ENCODE measurements at places on chromosomes 7 and 10.

GRCh38 chr7:101882595-101883564 is 65.5 kb downstream of the CUX1 start:
- no peak for DNase-seq

DNA sequence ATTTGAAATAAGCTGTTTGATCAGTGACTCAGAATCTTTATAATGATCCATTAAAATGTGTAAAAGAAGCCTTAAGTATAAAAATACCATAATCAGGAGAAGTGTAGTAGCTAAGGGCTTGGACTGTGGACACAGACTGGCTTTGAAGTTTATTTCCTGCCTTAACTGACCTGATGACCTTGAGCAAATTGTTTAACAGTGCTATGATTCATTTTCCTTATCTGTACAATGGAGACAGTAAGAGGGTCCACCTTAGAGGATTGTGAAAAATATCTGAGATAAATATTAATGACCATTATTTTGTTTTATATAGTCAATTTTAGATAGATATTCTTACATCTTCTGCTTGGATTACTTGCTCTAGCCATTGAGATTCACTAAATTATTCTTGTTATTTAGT is 13.3 kb upstream of the RPA3 start:
- DNase-seq, result no peak

- DNase-seq, result no peak
Observed at GRCh38 chr10:107557916-107558315, 393.4 kb upstream of the SORCS1 start.

- no peak for DNase-seq
Observed at GRCh38 chr10:120719333-120719732, 131.8 kb upstream of the WDR11 start.

GRCh38 chr7:151366880-151367222 is 25.2 kb downstream of the NUB1 start:
- DNase-seq, result no peak

DNA sequence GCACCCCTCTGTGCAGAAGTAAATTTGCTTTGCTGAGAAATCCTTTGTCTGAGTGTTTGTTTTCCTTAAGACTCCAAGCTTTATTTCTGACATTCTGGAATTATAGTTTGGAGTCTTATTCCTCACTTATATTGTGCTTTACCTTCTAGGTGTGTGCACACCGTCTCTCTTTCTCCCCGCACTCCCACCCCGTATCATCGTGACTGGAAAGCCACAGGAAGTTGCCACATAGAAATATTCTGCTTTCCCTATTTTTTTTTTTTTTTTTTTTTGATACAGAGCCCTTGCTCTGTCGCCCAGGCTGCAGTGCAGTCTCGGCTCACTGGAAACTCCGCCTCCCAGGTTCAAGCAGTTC is 109.5 kb downstream of the PHF14 start:
- no peak for DNase-seq

DNA sequence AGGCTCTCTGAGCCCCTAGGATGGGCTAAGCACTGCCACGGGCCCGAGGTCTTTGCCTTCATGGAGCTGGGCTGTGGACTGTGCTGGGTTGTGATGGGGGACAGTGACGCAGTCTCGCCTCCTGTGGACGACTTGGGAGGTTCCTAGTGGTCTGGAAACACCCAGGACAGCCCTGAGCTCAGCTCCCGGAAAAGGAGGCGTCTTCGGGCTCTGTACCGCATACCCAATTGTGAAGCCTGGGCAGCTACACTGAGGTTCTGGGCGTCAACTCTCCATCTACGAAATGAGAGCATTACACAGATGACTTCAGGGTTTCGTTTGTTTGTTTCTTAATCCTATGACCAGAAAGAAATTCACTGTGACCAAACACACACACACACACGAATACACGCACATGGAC is 79.6 kb upstream of the KAT6B start:
- no peak for DNase-seq

Measured in activated effector memory CD4-positive, alpha-beta T cell treated with Interleukin-2 at 50 U/mL for 16 hours (primary cell).